ENCODE measurements at places on chromosomes 7 and 10.

GRCh38 chr7:147106746-147107145 lies 990.1 kb downstream of the CNTNAP2 start:
- no peaks in the 10 kb centered on the region for H3K4me1 ChIP-seq
- H3K27ac ChIP-seq, result no peak overlapping the region

GRCh38 chr7:80279760-80280159 lies 145.1 kb downstream of the GNAI1 start:
- H3K27me3 ChIP-seq, result no peaks in the 10 kb centered on the region
- no peak for DNase-seq
- no peak overlapping the region for H3K4me3 ChIP-seq
- no peak overlapping the region for H3K27ac ChIP-seq
- H3K36me3 ChIP-seq, result no peaks in the 10 kb centered on the region
- H3K4me1 ChIP-seq, result no peaks in the 10 kb centered on the region

GRCh38 chr10:122374859-122375678 lies 561 bp downstream of the PLEKHA1 start:
- H3K27ac ChIP-seq, result peak overlapping the region; percentile 91
- H3K4me1 ChIP-seq, result peaks cover 38% of the 10 kb centered on the region
- peaks cover 16% of the 10 kb centered on the region for H3K27me3 ChIP-seq
- peak overlapping the region; percentile 94 for H3K4me3 ChIP-seq
- peaks cover 6% of the 10 kb centered on the region for H3K36me3 ChIP-seq

GRCh38 chr7:157670490-157671357 lies 333.9 kb downstream of the DNAJB6 start:
- H3K27me3 ChIP-seq, result no peaks in the 10 kb centered on the region
- no peak for DNase-seq
- H3K4me3 ChIP-seq, result no peak overlapping the region

DNA sequence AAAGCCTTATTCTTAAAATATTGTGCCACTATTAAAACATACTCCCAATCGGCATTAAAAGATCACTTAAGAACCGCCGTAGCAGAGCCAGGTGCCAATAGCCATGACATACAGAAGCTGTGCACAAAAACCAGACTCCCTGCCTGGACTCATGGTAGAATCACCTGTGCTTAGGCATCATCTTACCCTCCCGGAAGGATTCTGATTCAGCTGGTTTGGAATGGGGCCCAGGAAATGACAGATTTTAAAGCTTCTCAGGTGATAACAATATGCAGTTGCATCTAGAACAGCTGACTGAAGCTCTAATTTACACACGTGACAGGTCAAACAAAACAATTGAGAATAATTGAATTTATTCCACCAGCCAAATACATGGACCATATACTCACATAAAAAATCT lies 10.7 kb downstream of the A1CF start:
- no peak for DNase-seq
- no peak overlapping the region for H3K27ac ChIP-seq
- no peaks in the 10 kb centered on the region for H3K4me1 ChIP-seq

- no peak overlapping the region for H3K27ac ChIP-seq
- H3K4me3 ChIP-seq, result no peak overlapping the region
- H3K36me3 ChIP-seq, result no peaks in the 10 kb centered on the region
- DNase-seq, result no peak
- H3K27me3 ChIP-seq, result peaks cover 2% of the 10 kb centered on the region
Observed at GRCh38 chr10:87605628-87606251, 53.9 kb upstream of the PAPSS2 start.

DNA sequence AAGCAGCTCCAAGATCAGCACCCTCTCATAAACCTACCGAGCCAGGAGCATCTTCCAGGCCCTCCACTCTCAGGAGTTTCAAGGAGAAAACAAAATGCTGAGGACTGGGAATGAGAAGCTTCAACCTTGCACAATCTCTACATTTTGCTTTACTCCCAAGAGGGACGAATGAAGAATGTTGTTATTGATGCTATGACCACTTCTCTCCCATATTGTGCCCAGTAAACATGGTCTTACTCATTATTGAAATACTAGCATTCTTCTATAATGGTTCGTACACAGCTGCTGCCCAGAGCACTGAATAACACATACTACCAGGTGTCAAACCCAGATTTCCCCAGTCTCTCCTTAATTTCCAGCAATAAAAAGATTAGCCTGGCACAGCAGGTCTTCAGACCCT lies 63.4 kb upstream of the BET1 start:
- DNase-seq, result no peak
- peaks cover 2% of the 10 kb centered on the region for H3K27me3 ChIP-seq
- H3K4me3 ChIP-seq, result no peak overlapping the region

DNA sequence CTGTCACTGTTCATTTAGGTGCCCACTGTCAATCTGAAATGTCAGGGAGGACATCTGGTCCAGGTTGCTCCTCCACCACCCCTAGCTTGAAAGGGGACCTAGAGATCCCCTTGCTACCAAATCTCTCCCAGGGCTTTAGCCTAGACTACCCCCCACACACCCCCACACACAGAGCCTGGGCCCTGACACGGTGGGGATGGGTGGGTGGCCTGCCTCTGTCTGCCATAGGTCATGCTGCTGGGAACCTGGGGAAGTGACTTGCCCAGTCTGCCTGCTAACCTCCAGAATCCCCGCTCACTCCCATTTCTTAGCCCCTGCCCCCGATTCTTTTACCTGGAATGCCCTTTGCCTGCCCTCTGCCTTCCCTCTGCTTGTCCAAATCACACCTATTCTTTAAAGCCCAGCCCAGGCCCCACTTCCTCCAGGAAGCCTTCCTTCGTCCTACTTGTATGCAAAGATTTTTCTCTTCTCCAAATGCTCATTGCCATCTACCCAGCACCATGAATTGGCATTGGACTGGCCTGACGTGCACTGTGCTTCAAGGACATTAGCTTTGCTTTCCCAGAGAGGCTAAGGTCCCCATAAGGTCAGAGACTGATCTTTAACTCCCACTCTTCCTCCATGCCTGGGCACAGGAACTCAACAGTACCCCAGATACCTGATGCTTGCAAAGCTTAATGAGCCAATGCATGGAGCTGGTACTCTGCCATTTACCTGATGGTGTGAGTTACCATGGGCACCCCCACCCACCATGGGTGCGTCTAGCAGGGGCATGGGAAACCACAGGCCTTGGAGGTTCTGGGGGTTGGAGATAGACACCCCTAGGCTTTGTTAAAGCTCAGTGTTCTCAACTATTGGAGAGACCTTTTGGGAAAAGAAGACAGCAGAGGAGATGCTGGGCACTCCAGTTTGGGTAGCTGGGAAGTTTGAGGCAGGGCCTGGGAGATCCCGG lies 2.0 kb upstream of the SMARCD3 start:
- H3K27me3 ChIP-seq, result peaks cover 17% of the 10 kb centered on the region
- peaks cover 29% of the 10 kb centered on the region for H3K4me1 ChIP-seq
- H3K27ac ChIP-seq, result no peak overlapping the region
- DNase-seq, result no peak
- H3K36me3 ChIP-seq, result no peaks in the 10 kb centered on the region

GRCh38 chr7:64893401-64893800 lies 9.7 kb upstream of the ZNF273 start:
- peaks cover 9% of the 10 kb centered on the region for H3K27me3 ChIP-seq
- peaks cover 13% of the 10 kb centered on the region for H3K4me1 ChIP-seq
- no peak overlapping the region for H3K27ac ChIP-seq
- H3K4me3 ChIP-seq, result no peak overlapping the region
- H3K36me3 ChIP-seq, result no peaks in the 10 kb centered on the region
- no peak for DNase-seq

DNA sequence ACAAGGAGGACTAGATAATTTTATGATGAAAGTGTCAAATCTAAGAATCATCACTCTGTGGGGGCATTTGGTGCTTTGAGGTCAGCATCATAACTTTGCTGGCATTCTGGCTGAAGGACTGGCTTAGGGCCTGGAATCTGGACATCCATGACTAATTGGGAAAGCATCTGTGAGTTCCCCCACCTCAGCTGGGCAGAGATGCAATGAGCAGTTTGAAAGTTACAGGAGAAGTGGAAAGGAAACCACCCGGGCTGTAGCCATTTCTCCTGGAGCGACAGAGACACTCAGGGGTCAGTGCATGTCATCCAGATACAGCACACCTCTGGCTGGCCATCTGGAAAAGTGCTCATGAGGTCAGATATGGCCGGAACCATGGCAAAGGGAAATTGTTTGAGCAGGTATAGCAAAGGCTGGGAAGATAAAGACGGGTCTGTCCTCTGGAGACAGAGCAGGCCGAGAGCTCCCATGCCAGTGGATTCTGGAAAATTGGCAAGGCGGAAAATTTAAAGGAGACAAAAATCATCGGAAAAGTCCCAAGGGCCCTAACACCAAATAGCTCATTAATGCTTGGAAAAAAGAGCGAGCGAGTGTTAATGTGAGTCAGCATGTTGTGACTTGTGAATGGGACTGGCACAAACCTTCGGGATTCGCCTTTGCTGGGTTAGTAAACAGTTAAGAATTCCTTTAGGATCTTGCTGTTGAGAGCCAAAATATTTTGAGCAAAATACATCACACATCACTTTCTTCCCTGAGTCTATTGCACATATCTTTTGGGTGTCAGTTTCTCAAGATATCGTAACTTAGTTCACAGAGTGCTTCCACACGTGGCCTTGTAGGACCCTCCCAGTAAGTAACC lies 188.4 kb upstream of the AGK start:
- H3K4me1 ChIP-seq, result no peaks in the 10 kb centered on the region
- no peak overlapping the region for H3K4me3 ChIP-seq
- H3K36me3 ChIP-seq, result no peaks in the 10 kb centered on the region

DNA sequence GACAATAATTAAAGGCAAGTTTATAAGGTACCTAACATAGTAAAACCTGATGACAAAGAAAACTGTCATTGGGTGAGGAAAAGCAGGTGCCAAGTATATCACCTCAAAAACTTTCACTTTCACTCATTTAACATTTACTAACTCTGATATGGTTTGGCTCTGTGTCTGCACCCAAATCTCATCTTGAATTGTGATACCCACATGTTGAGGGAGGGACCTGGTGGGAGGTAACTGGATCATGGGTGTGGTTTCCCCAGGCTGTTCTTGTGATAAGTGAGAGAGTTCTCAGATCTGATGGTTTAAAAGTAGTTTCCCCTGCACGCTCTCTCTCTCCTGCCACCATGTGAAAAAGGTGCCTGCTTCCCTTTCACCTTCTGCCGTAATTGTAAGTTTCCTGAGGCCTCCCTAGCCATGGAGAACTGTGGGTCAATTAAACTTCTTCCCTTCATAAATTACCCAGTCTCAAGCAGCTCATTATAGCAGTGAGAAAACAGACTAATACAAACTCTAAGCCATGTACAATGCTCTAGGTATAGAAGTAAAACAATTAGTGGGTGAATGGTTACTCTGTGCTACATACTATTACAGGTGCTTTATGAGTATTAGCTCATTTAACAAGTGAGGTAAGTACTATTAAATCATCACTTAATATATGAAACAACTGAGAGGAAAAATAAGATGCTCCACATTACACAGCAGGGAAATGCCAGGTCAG lies 199.0 kb downstream of the CHCHD3 start:
- peak; percentile 13 for DNase-seq
- peak overlapping the region; percentile 11 for H3K4me3 ChIP-seq
- H3K27me3 ChIP-seq, result no peaks in the 10 kb centered on the region

DNA sequence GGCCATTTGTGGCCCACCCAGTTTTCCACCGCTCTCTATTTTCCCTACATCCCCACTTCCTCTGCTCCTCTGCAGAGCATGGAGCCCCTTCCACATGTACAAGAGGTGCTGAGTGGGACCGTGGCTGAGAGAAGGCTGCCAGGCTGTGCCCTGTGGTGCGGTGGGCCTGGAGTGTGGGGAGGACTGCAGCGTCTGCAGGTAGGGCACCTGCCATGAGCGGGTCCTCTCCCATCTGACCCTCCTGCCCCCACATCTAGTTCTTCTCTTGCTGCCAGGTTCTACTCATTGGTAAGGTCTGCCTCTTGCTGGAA lies 145.6 kb upstream of the FAM20C start:
- no peak overlapping the region for H3K4me3 ChIP-seq
- no peaks in the 10 kb centered on the region for H3K4me1 ChIP-seq
- no peak overlapping the region for H3K27ac ChIP-seq
- no peaks in the 10 kb centered on the region for H3K27me3 ChIP-seq

DNA sequence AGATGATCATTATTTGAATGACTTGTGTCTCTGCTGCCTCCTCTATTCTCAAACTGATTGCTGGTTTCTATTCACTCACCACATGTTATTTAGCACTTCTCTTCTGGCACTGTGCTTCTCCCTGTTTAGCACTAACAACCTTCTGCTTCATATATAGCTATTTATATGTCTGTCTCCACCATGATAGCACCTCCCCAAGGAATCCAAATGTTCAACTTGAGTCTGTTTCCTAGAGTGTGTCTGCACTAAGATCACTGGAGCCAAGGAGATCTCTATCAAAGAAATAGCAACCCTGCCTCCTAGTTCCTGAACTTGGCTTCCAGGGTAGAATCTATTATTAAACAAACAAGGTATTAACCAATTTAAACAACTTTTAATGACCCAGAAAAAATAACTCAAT lies 104.5 kb downstream of the CYP26A1 start:
- H3K36me3 ChIP-seq, result no peaks in the 10 kb centered on the region
- H3K27ac ChIP-seq, result no peak overlapping the region

- no peaks in the 10 kb centered on the region for H3K36me3 ChIP-seq
- no peak overlapping the region for H3K27ac ChIP-seq
- DNase-seq, result no peak
- no peak overlapping the region for H3K4me3 ChIP-seq
- no peaks in the 10 kb centered on the region for H3K4me1 ChIP-seq
- H3K27me3 ChIP-seq, result no peaks in the 10 kb centered on the region
Observed at GRCh38 chr7:45983720-45984255, 62.7 kb upstream of the IGFBP3 start.

DNA sequence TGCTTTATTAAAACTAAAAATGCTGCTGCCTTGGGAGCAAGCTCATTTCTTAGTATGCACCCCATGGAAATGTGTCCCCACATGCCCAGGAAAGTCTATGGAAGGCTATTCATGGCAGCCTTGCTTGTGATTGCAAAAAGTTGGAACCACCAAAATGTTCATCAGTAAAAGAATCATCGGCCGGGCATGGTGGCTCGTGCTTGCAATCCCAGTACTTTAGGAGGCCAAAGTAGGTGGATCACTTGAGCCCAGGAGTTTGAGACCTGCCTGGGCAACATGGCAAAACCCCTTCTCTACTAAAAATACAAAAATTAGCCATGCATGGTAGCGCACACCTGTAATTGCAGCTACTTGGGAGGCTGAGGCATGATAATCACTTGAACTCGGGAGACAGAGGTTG lies 79.8 kb downstream of the ARHGAP22 start:
- H3K27ac ChIP-seq, result no peak overlapping the region
- no peak overlapping the region for H3K4me3 ChIP-seq
- peaks cover 5% of the 10 kb centered on the region for H3K27me3 ChIP-seq

GRCh38 chr10:98528805-98529183 lies 82.1 kb upstream of the HPS1 start:
- no peaks in the 10 kb centered on the region for H3K36me3 ChIP-seq
- H3K27me3 ChIP-seq, result peaks cover 4% of the 10 kb centered on the region
- no peak for DNase-seq
- H3K4me3 ChIP-seq, result no peak overlapping the region
- H3K4me1 ChIP-seq, result no peaks in the 10 kb centered on the region

- no peak overlapping the region for H3K27ac ChIP-seq
- DNase-seq, result no peak
- no peaks in the 10 kb centered on the region for H3K36me3 ChIP-seq
- H3K4me1 ChIP-seq, result no peaks in the 10 kb centered on the region
Observed at GRCh38 chr7:83819911-83820310, 171.0 kb upstream of the SEMA3E start.

- no peaks in the 10 kb centered on the region for H3K36me3 ChIP-seq
- no peaks in the 10 kb centered on the region for H3K27me3 ChIP-seq
- H3K4me1 ChIP-seq, result no peaks in the 10 kb centered on the region
- H3K4me3 ChIP-seq, result no peak overlapping the region
Observed at GRCh38 chr7:83394776-83395175, 232.1 kb upstream of the PCLO start.

- peaks cover 3% of the 10 kb centered on the region for H3K27me3 ChIP-seq
- H3K36me3 ChIP-seq, result no peaks in the 10 kb centered on the region
- no peak overlapping the region for H3K27ac ChIP-seq
- no peak for DNase-seq
- H3K4me3 ChIP-seq, result no peak overlapping the region
- H3K4me1 ChIP-seq, result no peaks in the 10 kb centered on the region
Observed at GRCh38 chr7:8210845-8211724, 50.9 kb downstream of the ICA1 start.

All from CD4-positive, CD25-positive, alpha-beta regulatory T cell (primary cell).